Right ventricle myocardium superior (tissue), 1 donor: ENCODE measurements at places on chromosomes 2 and 18.
A peak's percentile ranks its signal among the peaks of the same experiment; 100 is the strongest.

DNA sequence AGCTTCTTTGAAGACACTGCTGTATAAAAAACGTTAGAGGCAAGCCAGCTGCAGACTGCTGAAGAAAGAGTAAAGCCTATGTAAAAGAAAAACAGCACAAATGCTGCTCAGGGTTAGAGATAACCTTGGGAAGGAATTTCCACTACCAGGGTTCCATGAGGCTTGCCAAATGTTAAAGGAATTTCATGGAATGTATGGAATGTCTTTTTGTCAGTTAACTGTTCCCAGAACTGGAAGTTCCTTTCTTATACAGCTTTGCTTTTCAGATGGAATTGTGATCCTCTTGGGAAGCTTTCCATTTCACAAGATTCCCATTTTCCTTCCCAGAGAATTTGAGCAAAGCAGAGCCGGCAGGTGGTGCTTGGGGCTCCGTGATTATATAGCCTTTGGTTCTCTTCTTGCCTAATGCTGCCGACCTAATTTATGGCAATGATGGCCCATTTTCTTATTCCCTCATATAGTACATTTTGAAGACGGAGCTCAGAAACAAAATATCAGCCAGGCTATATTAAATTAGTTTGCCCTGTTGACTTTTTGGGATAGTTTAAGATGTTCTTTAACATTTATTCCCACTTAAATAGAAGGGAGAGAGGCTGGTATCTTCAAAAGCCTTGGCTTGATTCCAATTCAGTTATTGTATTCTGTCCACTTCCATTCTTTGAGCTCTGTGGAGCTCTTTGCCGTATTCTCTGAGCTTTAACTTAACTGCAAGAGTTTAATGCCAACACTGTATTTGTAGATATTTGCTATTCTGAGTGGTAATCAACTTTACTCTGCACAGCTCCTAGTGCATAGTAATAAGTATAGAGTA, 162.3 kb downstream of the PHLPP1 start:
- DNase-seq: no peak

GRCh38 chr2:64250751-64251423, 106.7 kb upstream of the PELI1 start:
- no peak for DNase-seq

DNA sequence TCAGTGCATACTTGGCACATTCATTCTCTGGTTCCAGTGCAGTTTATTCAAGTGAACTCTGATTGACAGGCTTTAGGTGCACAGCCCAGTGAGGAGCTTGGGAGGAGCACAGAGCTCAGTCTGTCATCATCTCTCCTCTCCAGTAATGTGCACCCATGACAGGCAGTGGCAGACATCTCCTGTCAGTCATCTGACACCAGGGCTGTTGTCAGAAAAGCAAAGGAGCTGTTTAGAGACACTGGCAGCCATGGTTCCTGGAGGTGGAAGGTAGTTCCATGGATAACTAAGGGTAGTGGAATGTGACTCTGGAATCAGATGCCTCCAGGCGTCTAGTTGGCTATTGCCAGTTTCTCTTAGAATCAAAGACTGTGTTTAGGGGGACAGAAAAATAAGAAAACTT, 308.8 kb downstream of the DCDC2C start:
- no peak for DNase-seq

DNA sequence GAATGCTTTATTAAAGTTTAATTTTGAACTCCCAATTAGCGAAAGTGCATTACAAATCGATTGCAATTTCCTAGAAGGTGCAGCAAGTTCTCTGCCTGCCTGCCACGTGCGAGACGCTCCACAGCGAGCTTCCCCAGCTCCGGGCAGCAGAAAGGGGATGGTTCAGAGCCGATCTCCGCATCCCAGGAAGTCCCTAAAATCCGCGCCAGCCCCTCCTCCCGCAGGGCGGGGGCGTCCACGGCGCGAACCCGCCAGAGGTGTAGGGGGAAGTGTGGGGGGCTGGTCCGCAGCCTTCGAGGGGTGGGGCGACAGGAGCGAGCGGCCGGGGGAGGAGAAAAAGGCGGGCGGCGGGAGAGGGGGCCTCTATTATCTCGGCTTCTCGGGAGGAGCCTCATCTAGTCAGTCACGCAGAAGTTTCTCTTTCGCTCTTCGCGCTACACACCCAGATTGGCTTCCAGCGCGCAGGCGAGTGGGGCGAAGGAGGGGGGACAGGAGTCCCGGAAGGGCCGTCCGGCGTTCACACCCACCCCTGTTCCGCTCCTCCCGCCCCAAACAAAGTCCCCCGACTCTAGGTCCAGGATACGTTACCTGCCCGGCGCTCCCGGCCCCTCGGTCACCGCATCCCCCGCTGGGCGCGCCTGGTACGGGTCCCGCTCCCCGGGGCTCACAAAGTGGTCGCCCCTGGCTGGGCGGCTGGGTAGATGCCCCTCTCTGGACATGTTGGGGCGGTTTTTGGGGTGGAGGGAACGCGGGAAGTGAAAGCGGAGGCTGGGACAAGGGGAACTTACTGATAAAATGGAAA, 9.1 kb upstream of the NR4A2 start:
- peak; percentile 92 for DNase-seq

GRCh38 chr2:182821182-182821581, 45.3 kb downstream of the FRZB start:
- no peak for DNase-seq

DNA sequence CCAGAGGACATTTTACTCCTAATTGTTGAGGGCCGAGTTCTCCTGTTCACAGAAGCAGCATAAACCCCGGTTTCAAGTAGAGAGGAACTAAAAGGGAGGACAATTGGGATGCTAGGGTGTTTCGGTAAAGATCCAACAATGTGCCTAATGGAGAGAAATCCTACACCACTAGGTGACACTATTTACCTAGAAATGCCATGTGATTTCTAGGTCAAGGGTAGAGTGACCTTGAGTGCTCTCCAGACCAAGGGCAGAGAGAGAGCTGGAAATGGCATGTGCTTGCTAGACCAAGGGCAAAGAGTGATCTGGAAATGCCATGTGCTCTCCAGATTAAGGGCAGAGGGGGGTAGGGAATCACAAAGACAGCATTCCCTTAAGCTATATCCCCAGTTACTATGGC, 472.0 kb downstream of the DCDC2C start:
- DNase-seq: no peak

GRCh38 chr2:96236882-96237281, 28.3 kb upstream of the STARD7 start:
- no peak for DNase-seq

DNA sequence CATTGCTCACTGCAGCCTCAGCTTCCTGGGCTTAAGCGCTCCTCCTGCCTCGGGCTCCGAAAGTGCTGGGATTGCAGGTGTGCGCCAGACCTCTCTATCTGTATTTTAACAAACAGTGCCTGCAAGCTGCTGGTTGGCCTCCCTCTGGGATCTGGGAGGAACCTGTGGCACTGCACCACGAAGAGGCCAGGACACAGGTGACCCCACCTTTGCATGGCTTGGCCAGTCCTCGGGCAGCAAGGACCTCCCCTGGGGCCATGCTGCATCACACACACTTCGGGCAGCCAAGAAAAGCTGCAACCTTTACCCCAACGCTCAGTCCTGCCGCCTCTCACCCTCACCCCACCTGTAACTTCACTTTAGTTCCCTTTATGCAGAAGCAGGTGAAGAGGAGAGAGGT, 70.0 kb downstream of the PXDN start:
- DNase-seq: no peak

- DNase-seq: peak; percentile 36
Observed at GRCh38 chr2:142131010-142131669, at the start of gene LRP1B. LRP1B (minus strand) TSS chr2:142131016; CDS start chr2:142130729, 287 bp downstream.

GRCh38 chr2:179751163-179751809, 110.1 kb downstream of the ZNF385B start:
- DNase-seq: no peak

GRCh38 chr2:67840460-67841068, 222.2 kb downstream of the C1D start:
- peak; percentile 75 for DNase-seq
